Upper lobe of right lung (tissue), 1 donor: ENCODE measurements at places on chromosomes 16 and 17.

GRCh38 chr17:82110298-82110697, 12.3 kb upstream of the FASN start:
- DNase-seq = no peak

GRCh38 chr17:80827646-80828643, 163.7 kb upstream of the CHMP6 start:
- peak; percentile 52 for DNase-seq

DNA sequence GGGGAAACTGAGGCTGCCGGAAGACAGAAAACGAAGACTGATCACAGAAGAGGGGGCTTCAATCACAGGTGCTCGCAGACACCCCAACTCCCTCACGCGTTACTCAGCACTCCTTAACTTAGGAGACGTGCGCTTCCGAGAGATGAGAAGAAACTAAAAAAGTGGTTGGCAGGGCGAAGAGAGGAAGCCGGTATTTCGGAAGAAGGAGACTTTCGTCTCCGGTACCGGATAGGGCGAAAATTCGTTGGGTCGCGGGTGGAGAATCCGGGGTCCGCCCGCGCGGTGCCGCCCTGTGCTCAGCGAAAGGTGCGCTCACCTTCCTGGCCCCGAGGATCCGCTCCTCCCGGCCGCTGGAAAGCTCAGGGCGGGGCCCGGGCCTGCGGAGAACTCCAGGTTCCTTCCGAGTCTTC, 917 bp upstream of the TBX2 start:
- no peak for DNase-seq

DNA sequence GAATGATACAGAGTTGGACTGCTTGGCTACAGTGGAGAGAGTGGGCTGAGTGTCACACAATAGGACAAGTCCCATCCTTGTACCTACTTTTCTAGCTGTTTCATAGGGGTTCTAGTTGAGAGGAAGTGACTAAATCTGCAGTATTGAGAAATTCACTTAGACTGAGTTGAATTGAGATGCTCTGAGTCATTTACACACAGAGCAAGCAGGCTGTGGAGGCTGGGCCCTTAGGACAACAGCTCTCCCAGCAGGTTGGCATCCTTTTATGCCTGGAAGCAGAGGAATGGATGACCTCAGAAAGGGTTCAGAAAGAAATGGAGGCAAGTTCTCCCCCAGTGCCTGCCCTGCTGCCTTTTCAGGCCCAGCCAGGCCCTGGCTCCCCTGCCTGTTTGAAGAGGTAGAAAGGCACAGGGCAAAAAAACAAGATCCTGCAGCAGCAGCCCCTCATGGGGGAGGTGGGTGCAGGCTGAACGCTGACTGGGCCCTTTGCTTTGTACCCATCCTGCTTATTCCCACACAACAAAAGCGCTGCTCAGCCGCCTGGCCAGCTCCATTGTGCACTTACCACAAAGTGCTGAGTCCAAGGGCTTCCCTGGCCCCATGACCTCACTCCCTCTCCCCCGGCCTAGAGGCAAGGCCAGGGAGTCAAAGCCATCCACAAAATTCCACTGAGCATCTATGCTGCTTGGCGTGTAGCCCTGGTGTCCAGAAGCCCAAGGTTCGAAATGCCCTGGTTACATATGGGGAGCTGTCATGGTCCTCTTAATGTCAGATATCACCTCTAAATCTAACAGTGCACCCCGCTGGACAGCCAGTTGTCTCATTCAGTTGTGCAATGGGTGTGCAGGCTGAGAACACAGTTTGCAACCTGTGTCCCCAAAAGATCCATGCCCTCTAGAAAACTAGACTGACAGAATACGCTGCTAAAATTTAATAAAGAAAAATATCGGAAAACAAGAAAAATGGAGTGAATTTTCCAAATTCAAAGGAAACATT, 5.4 kb upstream of the CRYBA1 start:
- no peak for DNase-seq

- DNase-seq = no peak
Observed at GRCh38 chr16:24088767-24089166, 167.4 kb upstream of the CACNG3 start.

DNA sequence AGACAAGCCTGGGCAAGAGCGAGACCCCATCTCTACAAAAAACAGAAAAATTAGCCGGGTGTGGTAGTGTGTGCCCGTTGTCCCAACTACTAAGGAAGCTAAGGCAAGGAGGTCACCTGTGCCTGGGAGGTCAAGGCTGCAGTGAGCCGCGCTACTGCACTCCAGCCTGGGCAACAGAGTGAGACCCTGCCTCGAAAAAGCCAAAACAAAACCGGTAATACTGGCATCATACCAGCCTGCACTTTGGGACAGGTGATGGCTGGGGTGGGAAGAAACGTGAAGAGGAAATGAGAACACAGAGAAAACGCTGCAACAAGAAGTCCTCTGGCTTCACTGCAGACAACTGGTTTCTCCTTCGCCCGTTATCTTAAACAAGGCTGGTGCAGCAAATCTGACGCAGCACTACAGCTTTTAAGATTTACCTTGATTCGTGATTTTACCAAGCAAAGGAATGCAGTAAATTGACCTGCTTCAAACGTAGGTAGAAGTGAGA, 725 bp upstream of the CASC3 start:
- DNase-seq = no peak

- DNase-seq = no peak
Observed at GRCh38 chr17:45009676-45010467, 41.6 kb downstream of the DCAKD start.

DNA sequence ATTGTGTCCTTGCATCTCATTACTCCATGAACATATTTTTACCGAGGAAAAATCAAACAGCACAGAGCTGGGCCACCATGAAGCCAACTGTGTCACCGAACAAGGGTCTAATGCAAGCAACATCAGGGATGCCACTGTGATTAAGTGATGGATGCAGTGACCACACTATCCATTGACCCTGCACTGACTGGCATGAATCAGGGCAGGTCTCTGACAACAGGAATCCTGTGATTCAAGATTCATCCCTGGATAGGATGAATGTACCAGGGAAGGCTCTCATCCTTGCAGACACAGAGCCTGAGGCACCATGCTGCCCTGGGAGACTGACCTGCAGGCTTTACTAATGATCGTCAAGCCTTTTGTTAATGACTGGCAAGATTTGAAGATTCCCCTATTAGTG, 41.5 kb upstream of the ZFHX3 start:
- no peak for DNase-seq

GRCh38 chr17:82116246-82116645, 18.2 kb upstream of the FASN start:
- DNase-seq = no peak

DNA sequence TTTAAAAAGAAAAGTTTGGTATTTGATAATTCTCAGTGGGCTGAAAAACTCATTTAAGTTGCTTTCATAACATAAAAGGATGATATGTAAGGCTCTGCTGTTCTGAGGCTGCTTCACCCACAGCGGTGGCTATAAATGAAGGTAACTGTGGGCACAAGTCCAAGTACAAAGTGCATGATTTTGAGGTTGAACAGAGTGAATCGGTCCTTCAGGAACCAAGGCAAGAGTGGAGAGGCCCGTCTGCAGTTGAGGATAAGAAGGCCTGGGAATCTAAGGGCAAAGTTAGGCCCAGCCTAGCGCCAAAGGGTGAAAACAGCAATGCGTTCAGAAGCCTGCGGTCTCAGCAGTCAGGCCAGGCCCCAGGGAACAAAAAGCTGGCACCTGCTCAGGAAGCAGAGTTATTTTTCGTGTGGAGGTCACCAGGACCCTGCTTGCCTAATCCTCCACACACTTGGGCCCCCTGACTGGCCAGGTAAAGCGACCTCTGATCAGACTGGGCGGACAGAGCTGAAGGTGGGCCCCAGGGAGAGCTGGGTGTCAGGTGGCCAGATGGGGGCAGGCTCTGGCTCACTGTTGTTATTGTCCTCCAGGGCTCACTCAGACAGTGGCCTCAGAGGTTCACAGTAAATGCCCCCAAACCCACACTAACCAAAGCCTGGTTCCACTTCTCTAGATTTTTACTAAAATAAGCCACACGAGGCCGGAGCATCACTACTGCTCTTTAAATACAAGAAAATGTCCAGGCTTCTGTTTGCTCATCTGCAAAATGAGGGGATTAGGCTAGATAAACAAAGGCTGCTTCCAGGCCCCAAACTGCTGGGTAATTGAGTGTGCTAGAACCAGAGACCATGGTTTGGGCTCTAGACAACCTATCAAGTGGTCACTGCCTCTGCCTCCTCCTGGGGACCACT, 46.5 kb downstream of the TEX2 start:
- DNase-seq = no peak

DNA sequence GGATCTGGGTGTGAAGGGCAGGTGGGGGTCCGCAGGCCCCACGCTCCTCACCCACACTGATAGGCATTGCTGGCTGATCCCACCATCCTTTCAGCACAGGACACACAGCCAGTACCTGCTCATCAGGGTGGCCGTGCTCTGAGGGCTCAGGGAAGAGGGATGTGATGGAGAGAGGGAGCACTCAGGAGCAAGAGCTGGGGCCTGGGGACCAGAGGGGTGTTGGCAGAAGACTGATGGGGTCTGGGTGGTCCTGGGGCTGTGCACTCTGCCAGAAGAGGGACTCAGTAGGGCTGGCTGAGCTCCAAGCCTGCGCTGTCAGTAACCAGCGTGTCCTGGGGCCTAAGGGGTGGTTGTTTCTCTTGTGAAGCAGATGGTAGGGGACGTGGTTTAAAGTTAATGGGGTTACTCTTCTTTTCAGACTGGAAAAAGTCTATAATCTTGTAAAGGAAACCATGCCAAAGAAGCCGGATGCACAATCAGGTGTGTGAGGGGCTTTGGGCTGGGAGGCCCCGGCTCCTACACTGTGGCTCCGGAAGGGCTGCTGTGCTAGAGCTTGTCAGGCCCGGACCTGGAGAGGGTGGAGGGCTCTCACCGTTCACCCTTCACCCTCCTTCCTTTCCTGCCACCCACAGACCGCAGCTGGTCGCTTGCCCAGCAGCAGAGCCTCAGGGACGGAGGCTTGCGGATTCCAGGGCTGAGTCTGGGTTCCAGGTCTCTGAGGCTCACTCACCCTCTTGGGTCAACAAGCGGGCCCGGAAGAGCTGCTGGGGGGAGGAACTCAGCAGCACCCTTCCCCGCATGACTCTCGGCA, 27.8 kb downstream of the POLR3E start:
- DNase-seq = peak; percentile 54

- no peak for DNase-seq
Observed at GRCh38 chr16:30692396-30693064, 6.4 kb upstream of the SRCAP start.

- no peak for DNase-seq
Observed at GRCh38 chr17:14245629-14246028, 9.0 kb upstream of the CDRT15 start.

- DNase-seq = no peak
Observed at GRCh38 chr17:65130832-65131231, 6.3 kb upstream of the RGS9 start.

GRCh38 chr17:68398691-68399637, 58.3 kb downstream of the WIPI1 start:
- peak; percentile 72 for DNase-seq

GRCh38 chr16:46914556-46915201, 30.5 kb downstream of the GPT2 start:
- no peak for DNase-seq

GRCh38 chr17:42067371-42068091, 17.1 kb upstream of the C17orf113 start:
- peak; percentile 82 for DNase-seq

DNA sequence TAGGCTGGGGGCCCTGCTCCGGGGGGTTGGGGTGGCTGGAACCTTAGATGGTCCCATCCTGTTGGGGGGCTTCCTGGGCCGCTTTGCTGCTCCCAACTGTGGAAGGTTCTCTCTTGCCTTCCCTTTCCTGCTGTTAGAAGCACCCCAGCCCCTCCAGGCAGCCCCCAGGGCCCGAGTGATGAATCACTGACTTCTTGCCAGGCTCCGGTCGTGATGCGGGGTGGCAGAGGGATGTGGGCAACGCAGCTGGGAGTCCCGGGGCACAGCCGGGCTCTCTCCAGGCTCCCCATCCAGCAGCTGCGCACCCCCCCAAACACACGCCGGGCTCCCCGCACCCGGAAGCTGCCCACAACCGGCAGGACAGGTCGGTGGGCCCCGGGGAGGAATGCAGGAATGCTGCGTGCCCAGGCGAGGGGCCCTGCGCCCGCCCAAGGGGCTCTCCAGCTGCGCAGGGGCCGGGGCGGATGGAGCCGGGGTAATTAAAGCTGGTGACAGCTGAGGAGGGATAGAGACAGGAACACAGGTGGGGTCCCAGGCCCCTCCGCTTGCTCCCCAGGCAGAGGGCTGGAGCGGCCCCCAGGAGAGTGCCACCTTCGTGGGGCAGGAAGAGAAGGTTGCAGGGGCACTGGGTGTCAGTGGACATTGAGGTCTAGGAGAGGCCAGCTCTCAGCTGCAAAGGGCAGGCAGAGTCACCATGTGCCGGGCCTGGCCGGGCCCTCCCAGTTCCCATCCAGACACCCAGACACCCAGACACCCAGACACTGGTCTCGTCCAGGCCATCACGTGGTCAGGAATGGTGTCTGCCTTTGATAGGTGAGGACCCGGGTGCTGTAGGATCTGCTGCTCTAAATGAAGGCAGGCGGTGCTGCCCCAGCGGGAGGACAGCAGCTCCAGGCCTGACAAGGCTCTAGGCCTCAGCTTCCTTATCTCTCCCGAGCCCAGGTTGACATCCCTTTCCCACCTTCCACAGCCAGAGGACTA, 15.0 kb upstream of the SLC38A10 start:
- DNase-seq = no peak

- peak; percentile 93 for DNase-seq
Observed at GRCh38 chr16:31477220-31478216, 5.4 kb upstream of the SLC5A2 start.

DNA sequence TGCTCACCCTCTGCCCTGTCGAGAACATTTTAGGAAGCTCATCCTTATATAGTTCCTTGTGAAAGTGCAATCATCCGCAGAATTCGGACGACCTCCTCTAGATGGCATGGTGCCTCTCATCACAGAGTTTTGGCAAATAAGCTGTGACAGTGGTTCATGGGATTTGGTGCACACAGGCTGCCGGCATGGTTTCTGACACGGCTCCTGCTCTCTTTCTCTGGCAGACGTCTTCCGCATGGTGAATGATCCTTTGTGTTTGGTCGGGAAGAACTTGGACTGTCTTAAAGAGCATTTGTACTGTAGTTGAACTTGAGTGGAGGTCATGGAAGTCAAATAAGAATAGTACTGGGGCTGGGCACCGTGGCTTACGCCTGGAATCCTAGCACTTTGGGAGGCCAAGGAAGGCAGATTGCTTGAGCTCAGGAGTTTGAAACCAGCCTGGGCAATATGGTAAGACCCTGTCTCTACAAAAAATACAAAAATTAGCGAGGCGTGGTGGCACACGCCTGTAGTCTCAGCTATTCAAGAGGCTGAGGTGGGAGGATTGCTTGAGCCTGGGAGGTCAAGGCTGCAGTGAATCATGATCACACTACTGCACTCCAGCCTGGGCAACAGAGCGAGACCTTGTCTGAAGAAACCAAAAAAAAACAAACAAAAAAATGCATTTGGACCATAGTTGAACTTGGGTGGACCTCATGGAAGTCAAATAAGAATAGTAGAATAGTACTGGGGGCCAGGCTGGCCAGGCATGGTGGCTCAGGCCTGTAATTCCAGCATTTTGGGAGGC, 34.7 kb upstream of the NAT9 start:
- no peak for DNase-seq

DNA sequence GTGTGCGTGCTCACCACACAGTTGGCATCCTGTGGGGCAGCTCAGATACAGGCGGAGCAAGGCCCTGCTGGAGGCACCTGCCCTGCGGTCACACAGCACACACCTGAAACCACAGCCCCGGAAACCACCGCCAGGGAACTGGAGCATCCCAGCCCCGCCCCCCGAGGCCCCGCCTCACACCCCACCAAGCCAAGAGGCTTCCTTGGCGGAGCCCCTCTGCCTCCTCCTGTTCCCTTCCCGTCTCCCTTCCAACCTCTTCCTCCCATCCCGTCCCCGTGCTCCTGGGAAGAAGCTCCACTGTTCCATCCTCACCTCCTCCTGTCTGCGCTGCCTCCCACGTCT, 205.5 kb downstream of the NTN1 start:
- DNase-seq = no peak
